ENCODE measurements at places on chromosomes 6 and 20. TPM values are rescaled to one million over a fixed set of nuclear protein-coding genes. Genes with fewer than 3 reads are reported as not detected.

Gene PRDM13
- not detected for total RNA-seq

Gene OR2J3
- not detected for total RNA-seq

Gene HSPA12B
- total RNA-seq = 8.7 TPM

Gene C20orf202
- not detected for total RNA-seq

Gene SLC35D3
- total RNA-seq = not detected

Gene LCA5
- total RNA-seq = 2.2 TPM

All from lung microvascular endothelial cell (primary cell).